ENCODE measurements at places on chromosomes 3 and 15. TPM values are rescaled to one million over a fixed set of nuclear protein-coding genes. Genes with fewer than 3 reads are reported as not detected.

GTF2E1 gene
- 13.9 TPM for total RNA-seq

NOX5 gene
- total RNA-seq = 0.22 TPM

GRCh38 chr3:33624756-33625155 lies 93.3 kb downstream of the CLASP2 start:
- no peak for DNase-seq
- no peaks in the 10 kb centered on the region for H3K27me3 ChIP-seq
- H3K27ac ChIP-seq = no peak overlapping the region

DNA sequence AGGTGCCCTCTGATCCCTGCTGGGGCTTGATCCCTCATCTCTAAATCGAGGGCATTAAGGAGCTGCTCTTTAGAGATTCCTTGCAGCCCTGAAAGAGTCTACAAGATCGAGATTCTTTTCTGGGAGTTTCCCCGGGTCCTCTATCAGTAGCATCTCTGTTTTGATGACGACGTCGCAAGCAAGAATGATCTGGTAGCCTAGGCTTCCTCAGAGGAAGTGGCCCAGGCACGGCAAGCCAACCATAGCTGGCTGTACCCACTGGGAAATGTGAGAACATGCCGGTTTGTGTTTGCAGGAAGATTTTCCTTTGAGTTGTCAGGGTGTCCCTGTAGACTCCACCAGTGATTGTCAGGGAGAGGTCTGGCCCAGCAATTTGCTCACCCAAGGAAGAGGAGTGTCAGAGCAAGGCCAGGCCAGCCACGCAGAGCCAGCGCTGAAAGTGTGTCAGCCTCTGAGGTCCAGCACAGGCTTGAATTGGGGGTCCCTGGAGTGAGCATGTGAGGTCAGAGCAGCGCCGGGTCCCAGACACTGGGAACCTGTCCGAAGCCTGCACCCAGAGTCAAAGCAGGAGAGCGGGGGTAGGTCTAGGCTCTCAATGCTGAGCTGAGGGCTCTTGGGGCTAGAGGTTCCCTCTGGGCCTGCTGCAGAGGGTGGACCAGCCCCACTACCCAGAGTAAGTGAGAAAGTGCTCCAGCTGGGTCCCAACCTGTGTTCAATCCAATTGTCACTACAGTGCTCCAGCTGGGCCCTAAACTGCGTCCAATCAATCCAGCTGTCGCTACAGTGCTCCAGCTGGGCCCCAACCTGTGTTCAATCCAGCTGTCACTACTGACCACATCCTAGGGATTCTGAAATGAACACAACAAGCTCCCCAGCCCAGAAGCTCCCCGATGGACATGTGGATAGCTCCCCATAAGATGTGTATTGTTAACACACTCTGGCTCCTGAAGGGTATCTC lies 95.7 kb downstream of the CHDH start:
- H3K36me3 ChIP-seq = no peaks in the 10 kb centered on the region
- H3K4me1 ChIP-seq = no peaks in the 10 kb centered on the region
- H3K4me3 ChIP-seq = no peak overlapping the region
- DNase-seq = no peak
- H3K27me3 ChIP-seq = no peaks in the 10 kb centered on the region
